Stimulated activated CD4-positive, alpha-beta T cell treated with anti-CD3 and anti-CD28 coated beads, Interleukin-1b, Interleukin-23, amount 100 ng/mL, for 1 hour (primary cell): ENCODE measurements at places on chromosomes 3 and 15.

DNA sequence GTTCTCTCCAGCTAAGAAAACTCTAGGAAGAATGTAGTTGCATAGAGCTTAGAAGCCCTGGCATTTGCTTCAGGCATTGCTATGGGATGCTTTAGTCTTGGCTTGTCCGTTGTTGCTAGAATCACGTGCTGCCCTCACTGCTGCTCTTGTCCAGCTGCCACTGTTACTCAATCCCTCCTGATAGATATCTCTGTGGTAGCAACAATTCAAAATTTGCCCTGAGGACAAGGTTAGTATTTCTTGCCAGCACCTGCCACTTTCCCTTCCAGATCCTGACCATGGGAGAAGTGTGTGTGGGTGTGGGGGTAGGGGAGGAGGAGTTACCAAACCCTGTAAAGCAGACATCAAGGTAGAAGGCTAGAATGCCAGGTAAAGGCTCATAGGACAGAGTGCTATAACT lies 113.8 kb downstream of the PPM1L start:
- no peak for DNase-seq

DNA sequence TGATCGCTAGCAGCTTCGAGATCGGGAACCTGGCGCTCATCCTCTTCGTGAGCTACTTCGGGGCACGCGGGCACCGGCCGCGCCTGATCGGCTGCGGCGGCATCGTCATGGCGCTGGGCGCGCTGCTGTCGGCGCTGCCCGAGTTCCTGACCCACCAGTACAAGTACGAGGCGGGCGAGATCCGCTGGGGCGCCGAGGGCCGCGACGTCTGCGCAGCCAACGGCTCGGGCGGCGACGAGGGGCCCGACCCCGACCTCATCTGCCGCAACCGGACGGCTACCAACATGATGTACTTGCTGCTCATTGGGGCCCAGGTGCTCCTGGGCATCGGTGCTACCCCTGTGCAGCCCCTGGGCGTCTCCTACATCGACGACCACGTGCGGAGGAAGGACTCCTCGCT lies 62.5 kb downstream of the SLCO3A1 start:
- DNase-seq, result no peak

GRCh38 chr3:14959359-14959943 lies 12.1 kb downstream of the NR2C2 start:
- no peak for DNase-seq

- no peak for DNase-seq
Measured at GRCh38 chr15:56732135-56732885, 999 bp downstream of the ZNF280D start.

GRCh38 chr3:58679974-58680666 lies 13.5 kb upstream of the FAM3D start:
- no peak for DNase-seq

DNA sequence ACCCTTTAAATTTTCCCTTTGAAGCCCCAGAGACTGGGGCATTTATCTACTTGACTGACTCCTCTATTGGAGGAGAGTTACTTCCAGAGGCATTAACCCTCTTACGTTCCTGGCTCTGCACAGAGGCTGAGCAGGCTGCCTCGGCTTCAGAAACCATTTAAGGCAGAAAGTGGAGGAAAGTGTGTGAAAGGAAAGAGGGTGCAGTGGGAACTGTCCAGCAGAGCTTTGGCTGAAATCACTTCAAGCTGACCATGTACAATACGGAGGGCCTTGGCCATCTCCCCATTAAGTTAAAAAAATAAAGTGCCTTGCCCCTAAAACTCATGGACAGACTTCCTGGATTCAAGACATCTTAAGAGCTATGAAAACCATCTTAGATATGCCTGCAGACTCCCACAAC lies 238.7 kb downstream of the SV2B start:
- no peak for DNase-seq

GRCh38 chr15:70605606-70606410 lies 157.6 kb downstream of the UACA start:
- no peak for DNase-seq

DNA sequence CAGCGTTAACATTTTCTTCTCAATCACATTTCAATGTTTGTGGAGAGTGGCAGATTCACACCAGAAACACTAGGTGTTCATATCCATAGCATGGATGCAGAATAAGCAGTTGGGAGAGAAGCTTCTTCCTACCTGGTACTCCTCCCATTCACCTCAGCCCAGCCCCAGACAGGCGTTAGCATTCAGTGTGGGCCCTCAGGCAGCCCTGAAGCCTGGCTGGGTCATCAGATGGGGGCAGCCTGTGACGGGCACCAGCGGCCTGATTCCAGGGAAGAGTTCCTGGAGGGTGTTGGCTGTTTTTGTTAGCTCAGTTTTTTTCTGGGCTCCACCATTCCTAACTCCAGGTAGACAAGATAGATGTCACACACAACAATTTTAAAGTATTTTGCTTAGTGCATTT lies 31.1 kb downstream of the APH1B start:
- DNase-seq, result no peak

DNA sequence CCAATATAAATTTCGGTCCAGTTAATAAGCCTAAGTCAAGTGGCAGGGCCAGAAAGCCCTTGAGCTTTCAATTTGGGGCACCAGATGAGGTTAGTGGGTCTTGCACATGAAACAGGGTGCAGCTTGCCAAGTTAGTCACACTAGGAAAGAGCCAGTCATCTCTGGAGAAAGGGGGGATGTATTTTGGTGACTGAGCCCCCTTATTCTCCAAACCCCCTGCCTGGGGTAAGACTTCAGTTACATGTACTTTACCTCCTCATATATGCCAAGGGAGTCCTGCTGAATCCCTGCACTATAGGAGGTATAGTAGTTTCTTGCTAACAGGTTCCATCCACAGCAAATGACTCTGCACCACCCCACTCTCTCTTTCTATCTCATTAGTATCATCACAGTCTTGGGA lies 62.7 kb downstream of the TIGIT start:
- no peak for DNase-seq

DNA sequence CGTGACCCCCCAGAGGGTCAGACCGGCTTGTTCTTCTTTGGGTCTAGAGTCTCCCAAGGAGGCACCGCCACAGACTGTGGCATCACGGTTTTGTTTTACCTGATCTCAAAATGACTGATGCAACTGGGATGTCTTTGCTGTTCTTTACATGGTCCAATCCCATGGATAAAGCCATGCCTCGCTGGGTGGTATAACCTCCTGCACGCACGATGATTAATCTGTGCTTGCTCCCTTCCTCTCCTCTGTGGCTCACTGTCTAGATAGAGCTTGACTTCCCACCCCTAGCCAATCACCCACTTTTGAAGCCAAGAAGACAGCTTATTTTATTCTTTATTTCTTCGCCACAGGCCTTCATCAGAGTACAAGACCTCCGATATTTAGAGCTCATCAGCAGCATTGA lies 36.6 kb upstream of the RHO start:
- no peak for DNase-seq

- DNase-seq, result no peak
Measured at GRCh38 chr3:134197681-134198261, 52.9 kb downstream of the RYK start.

DNA sequence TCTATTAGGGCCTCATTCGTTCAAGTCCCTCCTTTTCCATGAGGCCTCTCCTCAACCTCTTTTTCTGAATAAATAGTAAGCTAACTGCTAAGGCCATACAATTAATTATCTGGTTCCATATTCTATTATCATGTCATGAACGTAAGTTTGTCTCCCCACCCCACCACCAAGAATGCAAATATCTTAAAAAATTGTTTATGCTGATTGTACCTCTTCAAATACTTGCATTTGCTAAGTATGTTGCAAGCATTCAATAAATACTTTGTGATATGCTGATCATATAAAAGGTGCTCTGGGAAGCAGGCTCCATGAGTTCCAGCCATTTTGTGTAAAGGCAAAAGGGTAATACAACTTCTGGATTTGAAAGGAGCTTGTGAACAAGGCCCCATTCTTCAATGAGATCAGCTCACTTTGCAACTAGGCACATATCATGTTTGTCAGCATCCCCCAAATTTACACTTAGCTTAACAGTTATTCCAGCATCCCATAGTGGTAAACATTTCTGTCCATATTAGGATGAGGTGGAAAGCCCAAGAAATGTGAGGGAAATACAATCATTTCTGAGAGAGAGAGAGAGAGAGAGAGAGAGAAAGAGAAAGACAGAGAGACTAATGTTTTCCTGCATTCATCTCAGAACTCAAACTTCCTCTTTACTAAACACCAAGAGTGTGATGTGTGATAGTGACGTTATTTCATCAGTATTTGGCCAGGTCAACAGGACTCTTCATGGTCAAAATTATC lies 33.2 kb downstream of the SLC12A8 start:
- DNase-seq, result no peak

DNA sequence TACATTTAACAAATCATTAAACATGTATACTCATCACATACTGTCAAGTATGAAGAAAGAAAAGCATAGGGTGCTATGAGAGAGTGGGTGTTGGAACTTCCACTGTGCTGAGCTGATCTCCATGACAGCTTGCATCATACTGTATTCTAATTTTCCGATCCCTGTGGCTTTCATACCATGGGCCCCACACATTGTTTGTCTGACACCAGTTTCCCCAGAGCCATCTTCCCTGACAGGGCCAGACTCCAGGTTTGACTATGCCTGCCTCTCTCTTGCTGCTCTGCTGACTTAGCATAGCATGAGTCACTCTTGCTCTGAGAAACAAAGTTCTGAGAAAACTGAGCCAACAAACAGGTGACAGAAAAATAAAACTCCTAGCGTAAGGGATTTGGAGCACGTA lies 37.0 kb upstream of the CASR start:
- DNase-seq, result no peak

- no peak for DNase-seq
Measured at GRCh38 chr15:25715536-25716413, 147.4 kb downstream of the ATP10A start.

DNA sequence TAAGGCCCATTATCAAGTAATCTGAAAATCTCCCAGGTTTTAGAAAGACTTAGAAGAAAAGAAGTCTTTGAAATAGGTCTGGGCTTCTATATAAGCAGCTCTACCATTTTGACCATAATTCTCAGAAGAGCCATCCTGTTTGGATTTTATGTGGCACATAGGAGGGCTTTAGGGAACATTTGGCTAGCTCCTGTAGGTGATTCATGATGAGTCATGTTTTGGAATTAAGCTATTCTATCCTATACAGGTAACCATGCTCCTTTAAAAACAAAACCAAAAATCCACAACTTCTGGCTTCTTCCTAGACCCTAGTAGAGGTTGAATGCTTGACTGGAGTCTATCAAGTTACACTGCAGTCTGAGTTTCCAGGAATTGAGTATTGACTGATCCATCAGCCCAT lies 8.9 kb downstream of the SST start:
- no peak for DNase-seq

DNA sequence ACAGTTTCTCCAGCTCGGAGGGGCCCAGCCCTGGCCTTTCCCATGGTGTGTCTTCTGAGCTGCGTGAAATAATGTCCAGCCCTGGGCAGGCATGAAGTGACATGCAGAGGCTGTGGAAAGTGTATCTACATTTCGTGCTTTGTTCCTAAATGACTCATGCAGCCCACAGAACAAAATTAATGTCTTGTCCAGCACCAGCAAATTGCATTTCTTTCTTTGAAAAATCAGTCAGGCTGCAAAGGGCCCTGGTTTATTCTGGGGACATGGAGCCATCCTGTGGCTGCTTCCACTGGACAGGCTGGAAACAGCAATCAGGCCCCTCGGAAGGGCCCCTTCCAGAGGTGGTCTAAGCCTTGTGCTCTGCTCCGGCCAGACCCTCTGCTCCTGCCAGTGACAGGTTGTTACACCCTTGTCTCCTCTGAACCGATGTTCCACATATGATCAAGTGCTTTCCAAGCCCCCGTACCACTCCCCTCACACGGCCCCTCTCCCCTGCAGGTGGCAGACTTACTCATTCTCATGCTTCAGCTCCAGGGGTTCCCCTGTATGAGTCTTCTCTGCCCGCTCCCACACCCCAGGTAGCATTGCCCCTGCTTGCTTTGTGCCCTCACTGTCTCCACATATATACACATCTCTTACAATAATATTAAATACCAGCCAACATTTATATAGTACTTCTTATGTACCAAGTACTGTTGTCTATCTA lies 33.7 kb downstream of the CRYGS start:
- DNase-seq, result no peak

DNA sequence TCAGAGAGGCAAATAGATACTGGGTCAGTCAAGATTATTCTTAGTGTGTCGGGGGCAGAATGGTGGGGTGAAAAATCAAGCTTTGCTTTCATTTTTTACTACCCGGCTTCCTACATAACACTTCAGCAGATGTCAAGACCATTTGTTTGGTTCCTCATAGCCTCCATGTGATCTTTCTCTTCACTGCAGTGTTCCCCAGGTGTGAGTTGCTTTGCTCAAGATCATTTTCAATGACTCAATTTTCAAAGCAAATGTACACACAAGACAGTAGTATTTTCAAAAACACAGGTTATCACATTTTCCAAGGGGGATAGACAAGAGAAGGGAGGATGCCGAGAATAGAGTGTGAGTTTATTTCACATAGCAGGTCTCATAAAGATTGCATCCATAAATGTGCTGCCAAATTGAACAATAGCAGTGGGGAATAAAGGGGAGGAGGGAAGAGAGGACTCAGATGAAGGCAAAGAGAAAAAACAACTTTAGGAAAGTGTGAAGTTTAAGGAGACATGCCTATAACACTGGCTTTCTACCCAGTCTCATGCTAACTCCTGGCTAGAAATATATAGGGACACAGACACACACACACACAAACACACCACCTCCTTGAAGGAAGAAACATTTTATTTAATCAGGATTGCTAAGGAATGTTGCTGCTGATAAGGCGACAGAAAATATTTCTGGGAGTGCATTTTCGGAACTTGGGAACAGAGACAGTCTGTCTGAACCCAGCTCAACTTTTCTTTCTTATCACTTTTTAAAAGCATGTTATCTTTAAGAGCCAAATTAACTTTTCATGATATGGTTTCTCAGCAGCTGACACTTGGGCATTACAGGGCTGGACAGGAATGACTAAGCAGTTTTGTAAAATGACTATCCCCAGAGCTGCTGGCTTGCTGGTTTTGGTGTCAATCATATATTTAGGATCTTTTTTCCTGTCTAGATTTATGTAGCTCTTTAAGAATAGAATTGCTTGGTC lies 402.4 kb downstream of the RBMS3 start:
- DNase-seq, result no peak

GRCh38 chr3:102089239-102089638 lies 239.9 kb downstream of the NFKBIZ start:
- DNase-seq, result no peak

- DNase-seq, result no peak
Measured at GRCh38 chr15:94057305-94057704, 174.1 kb upstream of the MCTP2 start.

DNA sequence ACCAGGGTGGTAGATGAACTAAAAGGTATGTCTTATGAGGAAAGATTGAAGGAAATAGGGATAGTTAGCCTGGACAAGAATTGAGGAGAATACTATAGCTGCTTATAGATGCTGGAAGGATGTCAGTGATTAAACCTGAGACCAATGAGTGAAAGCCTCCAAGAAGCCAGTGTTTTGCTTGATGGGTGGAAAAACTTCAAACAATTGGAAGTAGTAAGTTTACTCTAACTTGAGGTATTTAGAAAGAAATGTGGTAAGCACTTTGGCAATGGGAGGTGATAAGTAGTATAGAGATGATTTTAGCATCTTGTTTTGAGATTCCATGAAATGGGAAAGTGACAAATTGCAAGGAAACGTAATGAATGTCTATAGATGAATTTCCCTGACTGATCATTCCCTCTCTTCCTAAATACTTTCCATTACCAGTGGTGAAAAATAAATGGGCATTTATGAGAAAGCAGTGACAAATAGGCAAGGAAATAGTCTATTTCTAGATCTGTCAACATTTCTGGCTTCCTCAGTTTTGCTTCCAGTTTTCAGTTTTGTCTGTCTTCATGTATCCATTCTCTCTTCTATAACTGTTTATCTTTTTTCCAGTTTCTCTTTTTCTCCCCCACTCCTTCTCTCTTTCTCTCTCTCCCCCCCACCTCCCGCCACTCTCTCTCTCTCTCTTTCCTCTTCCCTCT lies 19.2 kb downstream of the SLC15A2 start:
- DNase-seq, result no peak
